ENCODE measurements at places on chromosomes 2 and 18.

DNA sequence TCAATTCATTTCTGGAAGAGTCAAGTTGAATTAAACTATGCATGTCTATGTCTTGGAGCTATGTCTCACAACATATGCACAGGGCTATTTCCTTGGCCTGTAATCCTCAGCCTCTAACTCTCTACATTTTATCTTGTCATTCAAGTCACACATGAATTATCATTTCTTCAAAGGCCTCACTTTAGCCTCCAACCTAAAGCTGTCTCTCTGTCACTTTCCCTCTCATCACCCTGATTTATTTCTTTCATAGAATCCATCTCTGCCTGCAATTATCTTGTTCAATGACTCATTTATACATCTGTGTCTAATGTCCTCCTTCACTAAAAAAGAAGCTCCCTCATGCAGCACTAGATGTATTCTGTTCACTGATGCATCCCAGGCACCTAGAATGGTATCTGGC lies 614.2 kb upstream of the REG3G start:
- no peak for DNase-seq

DNA sequence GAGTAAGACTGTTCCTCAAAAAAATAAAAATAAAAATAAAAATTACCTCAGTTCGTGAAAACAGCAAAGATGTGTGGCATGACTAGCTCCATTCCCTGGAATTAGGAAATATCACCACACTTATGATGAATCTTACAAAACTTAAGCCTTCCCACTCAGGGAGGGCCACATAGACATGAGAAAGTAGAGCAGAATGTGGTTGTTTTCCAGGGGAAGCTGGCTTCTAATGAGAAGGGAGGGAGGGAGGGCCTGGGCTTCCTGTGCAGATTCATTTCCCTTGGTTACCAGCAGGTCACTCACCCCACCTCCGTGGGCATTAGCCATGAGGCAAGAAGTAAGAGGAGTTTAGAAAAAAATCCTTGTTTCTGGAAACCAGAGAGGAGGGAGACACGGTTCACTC lies 95.9 kb upstream of the RMDN2 start:
- no peak for DNase-seq

- DNase-seq = no peak
These were observed 22.7 kb upstream of the PDIA6 start for GRCh38 chr2:10835052-10835970.

GRCh38 chr2:39571111-39571731 lies 94.5 kb upstream of the TMEM178A start:
- no peak for DNase-seq

GRCh38 chr2:147451902-147452515 lies 392.8 kb upstream of the ACVR2A start:
- no peak for DNase-seq

DNA sequence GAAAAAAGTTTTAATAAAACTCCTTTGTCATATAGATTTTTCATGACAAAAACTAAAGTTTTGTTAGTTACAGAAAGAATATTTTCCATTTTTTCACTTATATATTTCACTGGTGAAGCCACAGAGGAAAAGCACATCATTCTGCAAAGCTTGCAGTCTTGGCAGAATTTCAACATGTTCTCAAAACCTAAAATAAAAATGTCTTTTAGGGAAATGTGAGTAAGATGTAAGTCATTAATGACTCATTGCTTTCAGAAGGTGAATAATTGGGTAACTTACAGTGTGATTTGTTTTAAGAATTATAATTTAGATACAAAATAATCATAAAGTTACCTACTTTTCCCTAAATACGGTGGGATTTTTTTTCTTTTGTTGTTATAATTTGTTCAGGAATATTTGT lies 43.4 kb upstream of the TNFRSF11A start:
- no peak for DNase-seq

- no peak for DNase-seq
These were observed 15.8 kb downstream of the M1AP start for GRCh38 chr2:74632209-74632938.

- DNase-seq = no peak
These were observed 90.3 kb downstream of the AKAIN1 start for GRCh38 chr18:5106730-5107129.

DNA sequence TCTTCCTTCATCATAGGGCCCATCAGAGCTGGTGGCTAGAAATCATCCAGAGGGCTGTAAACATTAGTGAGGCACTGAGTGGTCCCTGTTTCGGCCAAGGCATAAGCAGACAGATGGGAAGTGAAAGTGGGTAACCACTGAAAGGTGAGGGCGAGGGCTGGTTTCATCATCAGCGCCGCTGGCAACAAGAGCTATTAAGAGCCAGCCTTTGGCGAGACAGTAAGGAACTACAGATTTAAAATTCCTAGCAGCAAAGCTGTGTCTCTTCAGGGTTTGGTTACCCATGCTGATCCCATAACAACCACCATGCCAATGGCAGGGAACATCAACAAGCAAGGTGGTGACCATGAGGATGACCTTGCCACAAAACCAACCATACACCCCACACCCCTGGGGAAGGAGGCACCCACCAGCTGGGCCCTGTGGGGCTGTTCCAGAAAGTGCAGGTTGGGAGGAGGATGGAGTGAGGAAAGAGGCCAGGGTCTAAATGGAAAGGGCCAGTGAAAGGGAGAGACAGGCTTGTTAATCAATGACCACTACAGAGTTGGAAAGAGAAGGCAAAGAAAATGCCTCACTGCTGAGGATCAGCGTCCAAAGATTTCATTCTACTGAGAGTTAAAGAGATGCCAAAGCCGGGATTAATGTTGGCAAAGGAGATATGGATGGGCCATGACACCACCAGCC lies 9.0 kb upstream of the SLC20A1 start:
- no peak for DNase-seq

DNA sequence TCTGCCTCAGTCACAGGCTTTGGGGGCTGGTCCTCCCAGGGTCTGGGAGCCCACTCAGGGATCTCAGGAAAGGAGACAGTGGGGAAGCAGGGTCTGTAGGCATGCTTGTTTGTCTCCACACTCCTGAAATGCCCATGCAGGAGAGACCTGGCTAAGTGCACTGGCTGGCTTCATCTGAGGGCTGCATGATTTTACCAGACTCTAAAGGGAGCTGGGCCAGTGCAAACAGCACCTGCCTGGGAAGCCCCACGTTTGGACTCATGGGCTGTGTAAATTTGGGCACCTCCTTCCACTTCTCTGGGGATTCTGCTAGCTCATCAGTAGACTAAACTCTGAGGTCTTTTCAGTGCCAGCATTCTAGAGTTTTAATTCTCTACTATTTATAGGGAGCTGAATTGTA lies 33.7 kb downstream of the LYPD1 start:
- DNase-seq = no peak

- peak; percentile 9 for DNase-seq
These were observed 126.1 kb downstream of the HNMT start for GRCh38 chr2:138090330-138090729.

GRCh38 chr2:6880200-6880733 lies 2.7 kb downstream of the RSAD2 start:
- no peak for DNase-seq

GRCh38 chr2:239244625-239245024 lies 156.2 kb downstream of the HDAC4 start:
- no peak for DNase-seq

DNA sequence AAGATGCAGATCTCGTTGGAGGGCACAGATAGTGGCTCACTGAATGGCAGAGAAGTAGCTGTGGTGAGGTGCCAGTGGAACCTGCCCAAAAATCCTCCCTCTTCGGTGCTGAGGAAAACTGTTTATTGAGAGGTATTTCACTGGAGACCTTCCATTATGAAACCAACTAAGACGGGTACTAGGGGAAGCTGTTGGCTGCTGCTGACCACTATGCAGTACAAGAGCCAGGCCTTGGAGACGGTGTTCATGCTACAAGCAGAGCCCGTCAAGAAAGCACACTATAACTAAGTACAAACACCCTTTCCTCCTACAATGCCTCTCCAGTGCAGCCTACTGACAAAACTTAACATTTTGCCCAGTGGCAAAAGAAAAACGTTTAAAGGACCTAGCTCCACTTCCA lies 4.6 kb downstream of the ARL5A start:
- DNase-seq = no peak

- no peak for DNase-seq
These were observed 15.1 kb upstream of the YES1 start for GRCh38 chr18:827093-827677.

GRCh38 chr2:5119046-5119445 lies 573.1 kb upstream of the SOX11 start:
- DNase-seq = no peak

GRCh38 chr2:172089633-172090032 lies 4.3 kb downstream of the DLX1 start:
- DNase-seq = no peak

- DNase-seq = no peak
These were observed 24.3 kb downstream of the RHOB start for GRCh38 chr2:20471148-20471547.

- DNase-seq = no peak
These were observed 27.4 kb upstream of the WIPF1 start for GRCh38 chr2:174624895-174625430.

DNA sequence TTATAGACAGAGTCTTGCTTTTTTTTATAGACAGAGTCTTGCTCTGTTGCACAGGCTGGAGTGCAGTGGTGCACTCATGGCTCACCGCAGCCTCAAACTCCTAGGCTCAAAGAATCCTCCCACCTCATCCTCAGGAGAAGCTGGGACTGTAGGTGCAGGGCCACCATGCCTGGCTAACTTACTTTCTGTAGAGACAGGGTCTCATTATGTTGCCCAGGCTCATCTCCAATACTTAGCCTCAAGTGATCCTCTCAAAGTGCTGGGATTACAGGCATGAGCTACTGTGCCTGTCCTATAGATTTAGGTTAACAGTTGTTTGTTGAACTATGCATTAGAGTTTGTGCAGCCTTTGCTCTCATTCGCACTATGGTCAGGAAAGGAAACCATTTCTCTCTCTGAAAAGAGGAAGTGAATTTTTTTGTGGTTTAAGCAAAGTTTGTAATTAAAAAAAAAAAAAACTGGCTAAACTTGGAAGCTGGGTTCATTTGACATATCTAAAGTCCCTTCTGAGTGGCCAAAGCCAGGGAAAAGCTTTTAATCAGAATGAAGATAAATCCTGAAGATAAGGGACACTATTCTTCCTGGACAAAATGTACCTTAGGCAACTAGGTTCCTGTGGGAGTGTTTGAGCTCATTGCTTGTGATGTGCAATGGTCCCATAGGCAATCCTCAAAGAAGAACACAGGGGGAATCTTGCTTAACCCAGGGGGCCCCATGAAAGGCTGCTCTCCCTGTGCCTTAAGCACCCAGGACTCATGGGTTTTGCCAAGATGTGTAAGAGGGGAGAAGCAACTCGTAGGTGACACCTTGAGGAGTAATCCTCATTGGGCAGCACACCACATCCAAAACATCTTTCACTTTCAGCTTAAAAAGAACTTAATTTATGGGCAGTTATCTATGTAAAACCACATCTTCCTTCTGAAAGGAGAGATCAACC lies 201.7 kb downstream of the MREG start:
- no peak for DNase-seq

GRCh38 chr18:21799721-21800120 lies 59.1 kb downstream of the MIB1 start:
- no peak for DNase-seq
